Skeletal muscle cell (primary cell): ENCODE measurements at places on chromosomes 7 and 10.

- no peak for DNase-seq
Observed at GRCh38 chr7:19410106-19410505, 264.9 kb upstream of the FERD3L start.

DNA sequence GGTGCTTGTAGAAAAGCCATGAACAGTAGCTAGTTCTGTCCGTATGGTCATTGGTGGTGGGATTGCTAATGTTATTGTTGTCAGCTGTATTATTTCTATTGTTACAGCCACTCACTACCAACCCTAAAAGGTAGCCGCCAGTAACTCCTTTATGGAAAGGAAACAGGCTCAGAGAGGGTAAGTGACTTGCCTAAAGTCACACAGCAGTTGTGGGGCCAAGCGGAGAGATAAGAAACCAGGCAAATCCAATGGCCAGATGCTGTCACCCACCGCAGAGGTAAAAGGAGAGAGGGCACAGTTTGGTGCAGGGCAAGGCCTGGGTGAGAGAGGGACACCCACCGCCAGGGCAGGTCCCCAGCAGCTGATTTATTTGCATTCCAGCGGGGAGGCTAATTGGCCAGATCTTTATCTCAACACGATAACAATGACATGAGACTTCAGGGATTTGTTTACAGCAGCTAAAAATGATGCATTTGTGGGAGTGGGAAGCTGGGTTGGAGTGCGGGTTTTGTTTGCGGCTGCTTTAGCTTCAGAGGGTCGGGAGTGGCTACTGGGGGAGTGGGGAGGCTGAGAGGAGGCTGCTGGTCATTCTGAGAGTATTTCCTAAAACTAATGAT is 8.6 kb upstream of the NKX2-3 start:
- DNase-seq = no peak

- no peak for DNase-seq
Observed at GRCh38 chr7:37901236-37901827, 15.3 kb downstream of the SFRP4 start.

GRCh38 chr7:117780832-117781231 is 92.4 kb downstream of the CTTNBP2 start:
- no peak for DNase-seq
